ENCODE measurements at places on chromosomes 2 and 18. TPM values are rescaled to one million over a fixed set of nuclear protein-coding genes. Genes with fewer than 3 reads are reported as not detected.

Gene KLHL41
- 0.28 TPM for total RNA-seq

Gene CPS1
- 20.1 TPM for total RNA-seq

Gene SCN7A
- total RNA-seq, result 0.90 TPM

Gene C2orf92
- total RNA-seq, result 2.2 TPM

Gene COL6A3
- total RNA-seq, result 1,501 TPM

Gene NOL4
- total RNA-seq, result not detected

Gene COLEC12
- 2.3 TPM for total RNA-seq

Gene CYRIA
- 1.7 TPM for total RNA-seq

Gene ALMS1
- 30.8 TPM for total RNA-seq

Gene ACTG2
- 349 TPM for total RNA-seq

Gene FRZB
- 0.28 TPM for total RNA-seq

Gene NMS
- total RNA-seq, result not detected

Gene ALLC
- not detected for total RNA-seq

Gene GCG
- not detected for total RNA-seq

Gene WNT10A
- not detected for total RNA-seq

Gene L3MBTL4
- under 0.01 TPM for total RNA-seq

Gene OSR1
- total RNA-seq, result 12.4 TPM

Gene MC4R
- 0.28 TPM for total RNA-seq

Gene SERPINB5
- total RNA-seq, result not detected

Gene ST8SIA5
- total RNA-seq, result not detected

Gene RGPD3
- total RNA-seq, result 0.18 TPM

Gene INO80C
- 4.4 TPM for total RNA-seq

Gene FAM98A
- 131 TPM for total RNA-seq

Gene TEX44
- total RNA-seq, result not detected

Gene OXER1
- not detected for total RNA-seq

Gene COBLL1
- total RNA-seq, result 1.1 TPM

Gene RBM45
- 17.9 TPM for total RNA-seq

Gene C18orf54
- 3.0 TPM for total RNA-seq

Gene HDHD2
- 18.6 TPM for total RNA-seq

Gene DSG4
- total RNA-seq, result not detected

Gene PID1
- 0.83 TPM for total RNA-seq

Gene CNTNAP5
- not detected for total RNA-seq

Gene BOK
- 13.3 TPM for total RNA-seq

Gene RNMT
- 21.1 TPM for total RNA-seq

Gene AP1S3
- total RNA-seq, result 5.8 TPM

Gene TXNL1
- total RNA-seq, result 72.2 TPM

Gene UGT1A4
- not detected for total RNA-seq

Gene SLC19A3
- total RNA-seq, result not detected

Gene GPR45
- total RNA-seq, result not detected

Gene TRIM43
- not detected for total RNA-seq

Gene ABHD3
- 4.5 TPM for total RNA-seq

Gene GPR148
- total RNA-seq, result not detected

Gene CERKL
- not detected for total RNA-seq

Gene ABCA12
- under 0.01 TPM for total RNA-seq

Gene PLGLB2
- total RNA-seq, result 0.72 TPM

Gene SAG
- total RNA-seq, result not detected

Gene GPR39
- 9.0 TPM for total RNA-seq

Gene G6PC2
- total RNA-seq, result not detected

Gene CCDC121
- total RNA-seq, result 2.2 TPM

All from IMR-90 (cell line).